ENCODE measurements at places on chromosomes 2 and 18.

GRCh38 chr18:39191931-39192330 is 1626.3 kb upstream of the CELF4 start:
- DNase-seq = no peak

DNA sequence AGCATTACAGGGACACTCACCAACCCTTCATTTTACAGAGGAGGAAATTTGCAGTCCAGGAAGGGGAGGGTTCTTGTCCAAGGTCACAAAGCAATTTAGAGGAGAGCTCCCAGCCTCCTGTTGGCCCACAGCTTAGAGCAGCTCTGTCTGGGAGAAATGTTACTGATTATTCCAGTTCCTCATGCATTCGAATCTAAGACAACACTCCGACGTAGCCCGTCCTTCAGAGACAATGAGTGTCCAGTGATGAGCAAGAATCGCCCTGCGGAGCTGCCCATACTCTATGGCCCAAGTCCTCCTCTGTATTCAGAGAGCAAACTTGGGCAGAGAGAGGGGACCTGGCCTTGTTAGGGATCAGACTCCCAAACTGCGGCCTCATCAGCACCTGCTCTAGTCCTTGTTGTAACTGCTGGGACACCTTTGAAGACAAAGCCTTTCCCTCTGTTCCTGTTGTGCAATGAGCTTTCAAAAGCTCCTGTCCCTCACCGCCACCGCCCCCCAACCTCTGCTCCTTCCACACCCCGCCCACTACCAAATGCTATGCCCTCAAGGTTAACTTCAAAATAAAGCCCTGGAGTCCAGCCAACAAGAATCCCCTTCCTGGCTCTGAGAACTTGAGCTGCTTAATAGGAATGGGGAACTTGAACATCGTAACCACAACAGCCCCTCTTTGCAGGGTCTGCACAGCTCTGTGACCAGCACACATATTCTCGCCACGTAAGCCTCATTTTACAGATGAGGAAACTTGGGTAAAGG is 234.8 kb upstream of the SMAD2 start:
- no peak for DNase-seq

GRCh38 chr2:31312898-31313297 is 78.9 kb downstream of the EHD3 start:
- no peak for DNase-seq

- DNase-seq = no peak
Observed at GRCh38 chr2:159131914-159132281, 154.6 kb downstream of the WDSUB1 start.

- no peak for DNase-seq
Observed at GRCh38 chr2:205596581-205596980, 85.7 kb upstream of the NRP2 start.

GRCh38 chr2:147345246-147345645 is 499.6 kb upstream of the ACVR2A start:
- DNase-seq = no peak

DNA sequence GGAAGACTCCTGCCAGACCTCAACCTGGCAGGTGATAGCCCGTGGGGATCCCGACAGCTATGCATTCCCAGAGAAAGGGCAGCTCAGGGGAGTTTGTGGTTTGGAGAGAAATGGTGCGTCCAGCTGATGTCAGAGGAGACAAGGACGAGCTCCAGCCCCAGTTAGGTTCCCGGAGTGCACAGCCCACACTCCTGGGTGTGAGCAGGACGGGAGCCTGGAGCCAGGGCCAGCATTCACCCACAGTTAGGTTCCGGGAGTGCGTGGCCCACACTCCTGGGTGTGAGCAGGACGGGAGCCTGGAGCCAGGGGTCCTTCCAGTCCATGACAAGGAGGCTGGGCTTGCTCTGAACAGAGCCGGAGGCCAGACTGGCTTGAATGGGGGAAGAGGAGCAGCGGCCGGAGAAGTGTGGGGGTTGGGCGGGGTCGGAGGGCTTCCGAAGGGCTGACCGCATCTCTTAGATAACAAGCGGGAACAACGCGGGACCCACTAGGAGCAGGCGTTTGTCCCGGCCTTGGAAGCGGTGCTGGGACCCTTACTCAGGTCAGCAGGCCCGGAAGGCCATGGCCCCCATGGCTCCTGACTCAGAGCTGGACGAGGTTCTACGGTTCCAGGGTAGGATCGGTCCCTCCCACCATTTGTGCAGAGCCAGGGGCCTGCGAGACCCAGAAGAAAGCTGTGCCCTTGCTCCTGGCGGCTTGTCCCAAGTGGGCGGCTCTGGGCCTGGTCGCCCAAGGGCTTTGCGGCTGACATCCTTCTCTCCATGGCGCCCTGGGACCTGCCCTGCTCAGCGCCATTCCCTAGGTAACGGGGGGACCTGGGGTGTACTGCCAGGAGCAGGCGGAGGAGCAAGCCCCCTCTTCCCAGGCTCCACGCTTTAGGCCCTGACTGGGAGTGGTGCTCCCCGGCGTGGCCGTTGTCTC is 185.6 kb downstream of the RTP5 start:
- no peak for DNase-seq

DNA sequence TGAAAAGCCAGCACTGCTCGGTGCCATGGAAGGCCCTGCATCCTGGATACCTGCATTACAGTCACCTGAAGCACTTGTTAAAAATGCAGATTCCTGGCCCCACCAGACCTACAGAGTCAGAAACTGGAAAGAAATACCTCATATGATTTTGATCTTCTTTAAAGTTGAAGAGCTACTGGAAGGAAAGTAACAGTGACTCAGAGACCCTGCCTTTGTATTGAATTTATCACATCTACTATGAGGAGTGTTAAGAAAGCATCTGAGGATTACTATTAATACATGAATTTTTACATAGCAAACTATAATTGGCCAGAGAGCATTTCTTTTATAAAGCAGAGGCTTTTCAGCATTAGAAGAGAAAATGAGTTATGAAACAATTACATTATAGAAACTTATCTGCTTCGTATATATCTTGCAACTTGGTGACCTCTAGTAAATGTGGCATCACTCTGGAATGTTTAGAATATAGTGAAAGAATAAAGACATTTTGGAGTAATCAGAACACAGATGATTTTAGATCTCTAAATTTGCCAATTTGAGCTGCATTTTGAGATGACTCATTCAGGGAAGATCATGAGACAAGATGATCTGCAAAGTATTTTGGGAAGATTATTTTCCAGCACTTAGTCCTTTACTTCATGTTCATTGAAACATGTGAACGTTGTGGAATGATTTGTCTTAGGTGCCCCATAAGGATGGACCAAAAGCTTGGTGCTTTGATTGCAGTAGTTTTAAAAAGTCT is 12.2 kb downstream of the PTPRM start:
- no peak for DNase-seq

DNA sequence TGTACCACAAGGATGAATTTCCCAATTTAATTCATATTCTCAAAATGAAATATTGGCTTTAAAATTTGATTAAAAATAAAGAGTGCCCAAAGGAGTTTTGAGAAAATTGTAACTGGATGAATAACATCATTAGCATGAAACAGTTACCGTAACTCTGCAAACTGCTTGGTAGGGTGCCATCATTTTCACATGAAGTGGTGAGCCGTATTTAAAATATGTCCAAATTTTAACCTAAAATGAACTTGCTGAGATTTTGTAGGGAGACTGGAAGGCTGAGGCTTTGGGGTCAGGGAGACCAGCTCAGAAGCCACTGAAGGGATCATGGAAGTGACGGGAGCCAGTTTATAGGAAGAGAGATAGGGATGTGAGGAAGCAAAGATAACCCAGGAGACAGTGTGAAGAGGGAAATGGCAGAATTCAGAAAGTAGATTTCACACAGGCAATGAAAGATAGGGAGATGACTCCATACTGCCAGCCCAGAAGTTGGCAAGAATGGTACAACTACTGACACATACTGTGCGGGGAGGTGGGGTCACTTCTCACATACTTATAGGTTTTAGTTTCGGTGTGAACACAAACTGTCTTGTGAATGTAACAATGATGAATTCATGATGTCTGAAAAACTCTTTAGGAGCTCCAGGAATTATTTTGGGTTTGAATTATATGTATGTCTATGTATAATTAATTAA is 53.8 kb downstream of the EFEMP1 start:
- DNase-seq = no peak

- no peak for DNase-seq
Observed at GRCh38 chr18:34742891-34743341, 32.8 kb downstream of the DTNA start.

DNA sequence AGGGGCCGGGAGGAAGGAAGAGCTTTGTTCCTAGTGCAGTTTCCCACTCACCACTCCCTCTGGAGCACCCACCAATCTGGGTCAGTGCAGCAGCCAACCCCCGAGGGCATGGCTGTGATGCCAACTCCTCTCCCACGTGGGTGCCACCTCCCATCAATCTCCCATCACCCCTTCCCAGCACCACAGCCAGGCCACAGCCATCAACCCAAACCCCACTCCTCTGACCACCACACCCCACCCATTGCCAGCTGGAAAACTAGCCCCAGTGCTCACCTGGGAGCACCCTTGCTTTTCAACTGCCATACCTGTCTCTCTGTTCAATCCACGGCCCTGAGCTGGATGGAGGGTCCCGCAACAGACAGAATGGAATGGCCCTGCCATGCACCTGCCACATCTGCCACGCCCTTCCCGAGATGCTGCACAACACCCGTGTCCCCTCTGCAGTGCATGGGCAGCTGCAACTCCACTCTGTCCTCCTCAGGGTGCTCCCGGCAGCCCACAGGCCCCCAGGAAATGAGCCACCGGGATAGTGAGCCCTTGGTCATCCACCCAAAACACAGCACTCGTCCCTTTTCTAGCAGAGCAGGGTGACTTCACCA is 112.4 kb upstream of the ID2 start:
- DNase-seq = no peak

- no peak for DNase-seq
Observed at GRCh38 chr2:179946810-179947615, 60.1 kb downstream of the CWC22 start.

DNA sequence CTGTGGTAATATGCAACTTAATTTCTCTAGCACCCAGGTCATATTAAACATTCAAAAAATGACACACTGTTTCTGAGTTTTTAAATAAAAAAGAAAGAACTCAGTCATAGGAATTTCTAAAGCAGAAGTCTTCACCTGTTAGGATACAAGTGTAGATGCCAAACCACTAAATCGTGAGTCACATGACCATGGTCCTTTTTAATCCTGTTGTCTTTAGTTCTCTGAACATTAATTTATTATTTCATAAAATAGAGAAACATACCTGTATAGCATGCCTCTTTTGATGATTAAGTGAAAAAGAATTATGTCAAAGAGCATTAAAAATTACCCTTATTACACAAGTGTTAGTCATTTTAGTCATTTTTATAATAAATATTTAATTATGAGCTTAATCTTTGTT is 398.8 kb downstream of the CCDC85A start:
- no peak for DNase-seq

DNA sequence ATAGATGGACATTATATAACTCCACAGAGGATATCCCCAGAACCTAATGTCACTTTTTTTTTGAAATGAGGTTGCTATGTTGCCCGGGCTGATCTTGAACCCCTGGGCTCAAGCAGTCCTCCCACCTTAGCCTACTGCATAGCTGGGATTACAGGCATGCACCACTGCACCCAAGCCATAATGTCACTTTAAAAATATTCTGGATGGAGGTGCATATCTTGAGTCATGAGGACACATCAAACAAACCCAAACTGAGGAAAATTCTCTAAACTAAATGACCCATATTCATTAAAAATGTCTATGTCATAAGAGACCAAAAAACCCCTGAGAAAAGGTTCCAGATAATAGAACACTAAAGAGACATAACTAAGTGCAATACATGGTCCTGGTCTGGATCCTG is 36.3 kb downstream of the OSGEPL1 start:
- DNase-seq = no peak

DNA sequence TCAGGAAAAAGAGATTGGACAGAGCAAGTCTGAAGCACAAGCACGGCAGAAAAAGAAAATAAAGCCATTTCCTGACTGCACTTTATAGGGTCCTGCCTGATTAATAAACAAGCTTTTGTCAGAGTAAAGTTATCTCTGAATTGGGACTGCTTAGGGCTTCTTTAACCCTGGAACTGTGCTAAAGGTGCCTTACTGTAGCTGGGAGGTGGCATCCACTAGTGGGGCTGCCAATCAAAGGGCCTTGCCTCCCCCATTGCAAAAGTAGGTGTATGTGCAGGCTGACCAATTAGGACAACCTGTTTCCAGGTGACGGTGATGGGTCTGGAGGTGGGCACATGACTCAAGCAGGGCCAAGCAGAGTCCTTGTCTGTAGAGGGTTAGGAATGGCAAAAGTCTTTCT is 57.4 kb upstream of the RAPH1 start:
- no peak for DNase-seq

- DNase-seq = no peak
Observed at GRCh38 chr2:30820381-30821055, 13.3 kb upstream of the CAPN13 start.
